ENCODE measurements at places on chromosomes 7 and 10.

DNA sequence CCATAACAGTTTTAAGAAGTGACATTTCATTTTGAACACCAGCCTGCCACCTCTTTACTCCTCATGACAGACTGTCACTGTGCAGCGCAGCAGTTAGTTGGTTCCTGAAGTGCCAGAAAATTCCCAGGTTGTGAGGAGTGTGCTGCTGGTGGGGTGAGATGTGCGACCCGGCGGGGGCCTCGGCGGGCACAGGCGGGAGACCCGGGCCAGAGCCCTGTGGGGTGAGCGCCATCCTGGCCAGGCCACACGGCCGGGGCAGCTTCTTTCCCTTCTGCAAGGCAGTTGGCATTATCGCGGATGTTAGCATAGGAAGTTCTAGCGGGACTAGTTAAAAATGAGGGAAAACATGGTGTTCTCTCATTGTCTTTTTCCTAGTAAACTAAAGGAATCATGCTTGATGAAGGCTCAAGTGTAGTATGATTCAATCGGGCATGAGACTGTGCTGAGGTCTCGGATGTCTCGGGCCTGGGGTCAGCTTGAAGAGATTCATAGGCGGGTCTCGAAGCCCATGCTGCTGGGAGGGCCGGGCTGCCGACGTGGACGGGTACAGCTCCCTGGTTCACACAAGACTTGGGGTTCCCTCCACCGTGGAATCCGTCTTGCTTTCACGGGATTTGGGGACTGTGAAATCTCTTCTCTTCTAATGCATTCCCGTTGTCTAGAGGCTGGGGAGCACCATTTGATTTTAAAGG lies 56.1 kb downstream of the MGMT start:
- no peak for DNase-seq

- no peak for DNase-seq
Measured at GRCh38 chr7:85850381-85850780, 663.5 kb upstream of the SEMA3D start.

GRCh38 chr10:44954962-44955361 lies 4.6 kb upstream of the RASSF4 start:
- DNase-seq = no peak

GRCh38 chr10:11727563-11727962 lies 14.6 kb upstream of the ECHDC3 start:
- no peak for DNase-seq

DNA sequence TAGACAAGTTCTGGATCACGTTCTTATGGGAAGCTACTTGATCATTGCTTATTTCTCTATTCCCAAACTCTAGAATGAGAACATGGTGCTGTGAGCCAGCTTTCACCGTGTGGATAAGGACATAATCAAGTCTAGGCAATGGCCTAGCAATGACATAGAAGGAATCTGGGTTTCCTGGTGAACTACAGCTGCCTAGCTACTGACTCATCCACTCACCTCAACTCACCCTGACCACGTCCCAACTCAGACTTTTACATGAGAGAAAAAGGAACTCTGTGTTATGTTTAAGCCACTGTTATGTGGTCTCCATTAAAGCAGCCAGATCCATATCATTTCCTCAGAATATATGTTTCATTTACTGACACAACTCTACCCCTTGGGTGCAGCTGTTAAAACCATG lies 18.8 kb upstream of the MET start:
- DNase-seq = no peak

DNA sequence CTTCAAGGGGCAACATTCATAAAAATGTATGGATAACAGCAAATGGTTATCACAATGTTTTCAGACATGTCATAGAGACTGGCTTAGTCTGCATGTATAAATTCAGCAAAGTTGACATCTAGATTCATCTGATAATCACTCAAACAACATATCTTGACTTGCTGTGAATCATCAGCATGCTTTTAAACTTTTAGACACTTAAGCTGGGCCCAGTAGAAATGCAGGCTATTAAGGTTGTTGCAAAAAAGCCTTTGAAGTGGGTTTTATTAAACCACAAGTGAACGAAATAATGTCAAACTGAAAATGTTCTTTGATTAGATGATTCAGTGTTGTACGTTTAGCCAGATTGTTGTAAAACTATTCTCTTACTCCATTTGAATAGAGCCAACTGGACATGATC lies 759.6 kb downstream of the NXPH1 start:
- DNase-seq = no peak

DNA sequence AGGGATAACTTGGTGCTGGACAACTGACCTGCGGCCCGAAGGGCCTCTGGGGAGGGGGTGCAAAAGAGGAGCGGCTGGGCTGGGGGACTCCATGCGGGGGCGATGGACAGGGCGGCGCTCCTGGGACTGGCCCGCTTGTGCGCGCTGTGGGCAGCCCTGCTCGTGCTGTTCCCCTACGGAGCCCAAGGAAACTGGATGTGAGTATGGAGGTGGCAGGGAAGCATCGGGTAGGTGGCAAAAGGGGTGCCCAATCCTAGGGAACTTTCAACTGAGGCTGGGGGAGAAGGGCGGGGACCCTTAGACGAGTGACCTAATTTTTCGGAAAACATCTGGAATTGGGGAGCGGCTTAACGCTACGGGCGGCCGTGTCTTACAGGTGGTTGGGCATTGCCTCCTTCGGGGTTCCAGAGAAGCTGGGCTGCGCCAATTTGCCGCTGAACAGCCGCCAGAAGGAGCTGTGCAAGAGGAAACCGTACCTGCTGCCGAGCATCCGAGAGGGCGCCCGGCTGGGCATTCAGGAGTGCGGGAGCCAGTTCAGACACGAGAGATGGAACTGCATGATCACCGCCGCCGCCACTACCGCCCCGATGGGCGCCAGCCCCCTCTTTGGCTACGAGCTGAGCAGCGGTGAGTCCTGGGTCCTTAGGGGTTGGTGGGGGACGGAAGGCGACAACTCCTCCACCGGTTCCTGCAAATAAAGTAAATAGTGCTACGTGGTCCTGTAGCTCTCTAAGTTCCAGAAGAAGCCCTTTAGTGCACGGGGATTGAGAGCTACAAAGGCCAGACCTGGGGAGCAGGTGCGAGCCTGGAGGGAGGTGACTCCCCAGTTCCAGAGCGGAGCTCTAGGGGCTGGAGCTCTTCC lies 622 bp downstream of the WNT16 start:
- no peak for DNase-seq

DNA sequence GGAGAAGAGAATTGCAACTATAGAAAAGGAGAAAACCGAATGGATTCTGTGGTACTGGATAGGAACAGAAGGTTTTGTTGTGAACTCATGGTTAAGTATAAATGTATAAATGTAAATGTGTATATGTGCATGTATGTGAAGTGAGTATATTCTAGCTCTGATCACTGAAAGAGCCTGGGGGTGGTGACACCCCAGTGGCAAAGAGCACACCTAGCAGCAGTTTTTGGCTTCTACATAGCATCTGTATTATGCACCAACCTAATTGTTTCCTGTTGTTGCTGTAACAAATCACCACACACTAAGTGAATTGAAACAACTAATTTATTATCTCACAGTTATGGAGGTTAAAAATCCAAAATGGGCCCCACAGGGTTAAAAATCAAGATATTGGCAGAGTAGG lies 455.4 kb downstream of the RPS24 start:
- DNase-seq = no peak

DNA sequence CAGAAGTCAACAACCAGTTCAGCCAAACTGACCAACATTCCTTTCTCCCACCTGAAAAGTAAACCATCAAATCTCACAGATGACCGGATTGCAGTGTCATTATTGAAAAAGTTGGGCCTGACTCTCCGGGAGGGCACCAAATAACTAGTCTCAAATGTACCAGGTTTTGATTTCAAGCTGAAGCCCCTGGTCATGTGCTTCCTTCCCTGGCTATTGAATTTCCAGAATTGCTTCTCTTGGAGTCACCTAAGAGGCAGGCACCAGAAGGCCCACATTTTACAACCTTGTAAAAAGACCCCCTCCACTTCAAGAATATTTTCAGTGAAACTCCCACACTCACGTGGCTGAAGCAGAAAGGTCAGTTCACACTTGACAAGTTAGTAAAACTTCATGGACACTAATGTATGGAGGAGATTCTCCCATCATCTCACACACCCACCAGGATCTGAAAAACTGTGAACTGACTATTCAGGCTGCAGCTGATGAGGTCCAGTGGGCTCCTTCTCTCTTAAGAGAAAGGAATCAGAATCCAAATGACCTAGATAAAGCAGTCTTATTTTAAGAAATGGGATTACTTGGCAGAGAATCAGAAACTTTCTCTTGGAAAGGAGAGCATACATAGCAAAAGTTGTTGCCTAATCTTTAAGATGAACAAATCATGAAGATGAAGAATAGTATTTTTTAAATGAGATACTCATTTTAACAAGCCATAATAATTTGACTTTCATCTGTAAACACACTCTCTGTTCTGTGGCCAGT lies 53.6 kb downstream of the DLD start:
- no peak for DNase-seq

DNA sequence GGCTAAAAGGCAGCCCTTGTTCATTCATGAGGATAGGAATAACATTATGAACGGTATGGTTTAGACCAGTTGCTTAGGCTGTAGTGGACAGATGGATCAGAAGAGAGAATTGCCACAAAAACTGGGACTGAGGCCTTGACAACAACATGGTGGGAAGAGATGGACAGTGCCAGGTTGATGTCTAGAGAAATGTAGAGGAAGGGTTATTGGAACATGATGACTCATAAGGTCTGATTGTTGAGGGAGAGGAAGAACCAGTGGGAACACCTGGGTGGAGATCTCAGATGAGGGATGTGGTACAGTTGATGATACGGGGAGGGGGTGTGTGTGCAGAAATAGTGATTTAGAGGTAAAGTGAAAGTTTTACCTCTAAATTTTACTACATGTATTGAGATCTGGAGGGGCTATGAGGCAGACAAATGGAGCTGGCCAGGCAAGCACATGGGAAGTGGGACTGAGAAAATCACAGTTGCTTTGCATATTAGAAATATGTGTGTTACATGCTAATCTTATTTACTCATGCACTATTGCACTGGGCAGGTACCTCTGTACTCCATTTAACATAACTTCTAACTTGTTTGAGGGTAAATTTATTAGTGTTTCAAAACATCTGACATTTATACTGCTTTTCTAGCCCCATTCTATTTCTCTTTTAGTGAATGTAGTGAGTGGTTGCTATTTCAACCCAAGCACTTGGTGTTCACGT lies 65.6 kb downstream of the PLCE1 start:
- DNase-seq = no peak

DNA sequence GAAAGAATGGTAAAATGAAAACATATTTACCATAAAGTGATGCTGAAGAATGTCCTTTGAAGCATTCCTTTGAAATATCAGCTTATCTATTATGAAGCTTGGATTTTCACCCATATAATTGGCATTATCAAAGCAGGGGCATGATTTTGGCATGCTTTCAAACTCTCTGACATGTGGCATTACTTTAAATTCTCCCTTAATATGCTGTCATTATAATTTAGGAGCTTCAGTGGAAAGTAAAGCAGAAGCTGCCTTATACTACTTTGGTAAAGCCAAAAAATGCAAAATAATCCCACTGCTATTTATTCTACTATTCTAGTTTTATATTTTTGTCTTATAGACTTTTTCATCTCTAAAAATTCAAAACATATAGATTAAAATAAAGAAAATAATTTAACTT lies 28.0 kb upstream of the HIBADH start:
- no peak for DNase-seq

DNA sequence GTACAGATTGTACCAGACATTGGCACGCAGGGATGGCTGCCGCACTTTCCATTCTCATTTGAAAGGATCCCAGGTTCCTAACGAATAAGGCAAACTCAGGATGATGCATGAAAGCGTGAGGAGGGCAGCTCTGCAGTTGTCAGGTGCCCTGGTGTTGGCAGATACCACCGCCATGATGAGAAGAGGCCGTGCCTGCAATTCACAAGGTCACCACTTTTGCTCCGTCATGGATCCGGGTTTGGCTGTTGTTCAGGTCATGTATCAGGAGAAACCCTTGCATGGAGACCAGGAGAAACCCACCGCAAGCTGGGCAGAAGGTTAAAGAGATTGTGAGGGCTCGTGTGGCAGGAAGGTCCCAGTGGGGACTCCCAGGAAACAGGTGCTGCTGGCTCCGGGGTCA lies 233.2 kb downstream of the KLF6 start:
- DNase-seq = no peak
